T-helper 9 cell (primary cell): ENCODE measurements at places on chromosomes 4 and X.
A peak's percentile ranks its signal among the peaks of the same experiment; 100 is the strongest.

GRCh38 chr4:95590615-95591014 lies 41.8 kb upstream of the UNC5C start:
- DNase-seq, result no peak

GRCh38 chr4:10002278-10002677 lies 19.0 kb downstream of the SLC2A9 start:
- no peak for DNase-seq

GRCh38 chr4:18572481-18572880 lies 550.9 kb upstream of the LCORL start:
- no peak for DNase-seq

DNA sequence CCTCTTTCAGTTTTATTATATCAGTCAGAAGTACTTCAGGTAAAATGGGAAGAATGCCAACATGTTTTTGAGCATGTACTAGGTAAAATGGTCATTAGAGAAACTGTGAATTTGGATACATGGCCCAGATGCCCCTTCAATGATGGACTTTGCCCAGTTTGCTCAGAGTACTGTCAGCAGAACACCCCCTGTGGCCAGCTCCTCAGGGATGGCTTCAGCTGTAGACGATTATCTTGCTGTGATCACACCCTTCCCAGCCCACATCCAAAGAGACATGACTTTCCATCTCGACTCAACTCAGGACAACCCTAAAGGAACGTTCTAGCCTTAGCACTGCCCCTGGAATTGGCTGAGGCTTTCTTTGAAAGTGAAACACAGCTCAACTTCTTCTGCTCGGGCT lies 439.1 kb downstream of the PACRGL start:
- DNase-seq, result no peak

DNA sequence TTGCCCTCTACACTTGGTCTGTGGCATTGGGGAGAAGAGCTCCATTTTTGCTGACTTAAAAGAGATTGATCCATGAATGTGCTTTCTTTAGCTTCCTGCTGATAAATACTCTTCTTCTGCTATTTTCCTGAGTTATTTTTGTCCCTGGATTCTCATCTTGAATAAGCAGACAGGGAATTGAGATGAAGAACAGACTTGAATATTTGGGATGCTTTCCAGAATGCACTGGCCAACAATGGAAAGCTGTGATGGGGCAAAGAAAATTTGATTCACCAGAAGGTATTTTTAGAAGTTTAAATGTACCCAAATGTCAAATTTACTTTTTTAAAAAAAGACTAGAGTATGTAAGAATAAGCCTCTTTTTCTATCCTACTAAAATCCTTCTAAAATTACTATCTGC lies 309.9 kb upstream of the PPP1R2C start:
- DNase-seq, result no peak

DNA sequence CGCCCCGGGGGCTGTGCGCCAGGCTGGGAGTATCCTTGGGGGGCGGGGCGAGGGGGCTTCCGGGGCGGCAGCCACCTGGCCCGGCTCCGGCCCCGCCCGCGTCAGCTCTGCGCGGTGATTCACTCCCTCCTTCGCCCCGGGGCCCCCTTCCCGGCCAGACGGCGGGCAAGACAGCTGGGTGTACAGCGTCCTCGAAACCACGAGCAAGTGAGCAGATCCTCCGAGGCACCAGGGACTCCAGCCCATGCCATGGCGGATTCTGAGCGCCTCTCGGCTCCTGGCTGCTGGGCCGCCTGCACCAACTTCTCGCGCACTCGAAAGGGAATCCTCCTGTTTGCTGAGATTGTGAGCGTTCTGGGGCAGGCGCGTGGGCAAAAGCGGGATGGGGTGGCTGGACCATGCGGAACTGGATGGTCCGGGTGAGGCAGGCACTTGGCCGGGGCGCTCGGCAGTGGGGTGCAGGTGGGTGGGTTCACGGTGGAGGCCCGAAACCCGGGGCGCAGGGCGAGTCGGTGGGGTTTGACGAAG lies at the start of gene PLP2:
TSS of gene PLP2 (plus strand) at position 147 of the 528 bp plus-strand sequence. CDS start at position 250, 103 bp downstream.
- DNase-seq, result peak; percentile 61

DNA sequence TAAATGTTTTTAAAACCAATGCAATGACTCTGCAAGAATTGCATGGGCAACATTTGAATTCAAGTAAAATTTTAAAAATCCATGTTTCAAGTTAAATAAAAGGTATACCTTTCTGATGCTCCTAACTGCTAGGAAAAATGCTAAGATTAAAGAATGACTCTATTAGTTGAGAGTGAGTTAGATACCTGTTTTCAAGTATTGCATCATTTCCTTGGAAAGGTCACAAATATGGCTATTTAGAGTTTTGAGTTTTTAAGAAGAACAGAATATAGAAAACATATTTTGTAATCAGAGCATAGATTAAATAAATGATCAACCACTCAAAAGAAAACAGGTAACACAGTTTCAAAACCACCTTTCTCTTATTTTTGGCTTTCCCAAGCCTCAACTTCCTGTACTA lies 18.3 kb upstream of the NPY2R start:
- no peak for DNase-seq

DNA sequence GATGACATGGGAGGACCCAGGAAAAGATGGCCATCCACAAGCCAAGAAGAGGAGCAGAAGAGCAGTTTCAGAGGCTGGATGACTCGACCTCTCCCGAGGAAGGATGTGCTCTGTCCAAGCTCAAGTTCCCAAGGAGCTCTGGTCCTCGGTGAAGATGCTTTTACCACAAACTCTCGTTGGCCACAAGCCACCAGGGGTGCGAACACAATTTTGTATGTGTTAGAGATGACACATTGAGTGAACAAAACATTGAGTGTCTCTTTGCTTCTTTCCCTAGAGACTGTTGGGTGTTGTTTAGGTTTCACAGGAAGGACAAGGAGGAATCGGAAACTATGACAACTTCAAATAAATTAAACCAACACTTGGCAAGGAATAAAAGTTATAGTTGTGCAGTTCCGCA lies 26.3 kb downstream of the FGFBP1 start:
- DNase-seq, result no peak

DNA sequence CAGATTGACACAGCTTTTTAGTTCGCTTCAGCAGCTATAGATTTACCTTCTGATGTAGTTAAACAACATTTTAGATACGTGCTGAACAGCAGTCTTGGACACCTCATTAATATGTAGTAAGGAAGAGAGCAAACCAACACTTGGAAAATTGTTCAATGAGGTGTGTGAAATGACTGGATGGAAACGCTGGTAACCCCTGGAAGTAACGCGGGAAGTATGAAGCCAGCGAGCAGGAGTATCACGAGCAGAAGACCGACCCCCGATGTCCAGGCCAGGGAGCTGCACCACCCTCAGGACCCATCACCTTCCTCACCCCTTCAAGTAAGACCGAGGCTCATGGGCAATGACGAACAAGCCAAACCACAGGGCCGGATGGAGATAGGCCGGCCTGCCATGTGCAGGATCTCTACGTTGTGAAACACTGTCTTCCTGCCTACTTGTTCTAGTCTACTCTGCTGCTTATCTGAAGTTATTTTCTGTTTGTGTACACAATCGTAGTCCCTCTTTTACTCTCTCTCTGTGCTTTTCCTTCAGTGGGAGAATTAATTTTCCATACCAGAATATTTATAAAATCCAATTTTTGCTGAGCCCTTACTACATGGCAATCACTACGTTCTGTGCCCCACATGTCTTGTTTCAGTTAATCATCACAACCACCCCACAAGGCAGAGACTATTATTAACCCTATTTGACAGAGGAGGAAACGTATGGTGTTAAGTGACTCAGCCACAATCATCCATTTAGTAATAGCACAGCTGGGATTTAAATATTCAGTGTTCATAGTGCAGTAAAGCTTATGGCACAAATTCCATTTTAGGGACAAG lies 221.7 kb downstream of the APBB2 start:
- DNase-seq, result no peak

DNA sequence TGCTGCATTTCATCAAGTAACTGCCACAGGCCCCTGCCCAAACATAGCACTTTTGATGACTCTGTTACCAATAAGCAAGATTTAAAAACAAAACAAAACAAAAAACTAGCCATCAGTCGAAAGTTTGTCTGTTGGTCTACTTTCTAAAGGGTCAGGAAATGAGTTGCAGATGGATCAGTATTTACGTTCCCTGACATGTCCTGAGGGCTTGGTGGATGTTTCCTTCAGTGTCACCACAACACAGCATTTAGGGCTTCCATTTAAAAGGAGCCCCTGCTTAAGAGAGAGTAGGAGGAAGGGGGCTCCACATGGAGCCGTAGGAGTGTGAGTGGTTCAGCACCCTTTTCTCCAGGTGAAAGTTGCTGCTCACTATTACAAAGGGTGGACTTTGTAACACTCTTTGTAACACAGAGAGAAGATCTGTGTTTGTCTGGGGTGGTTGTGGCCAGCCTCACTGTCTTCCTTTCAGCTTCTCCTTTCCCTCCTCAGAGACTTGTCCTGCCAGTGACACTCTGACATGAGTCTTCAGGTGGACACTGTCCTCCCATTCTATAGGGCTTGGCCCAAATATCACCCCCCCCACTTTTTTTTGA lies 167.5 kb upstream of the PDE5A start:
- no peak for DNase-seq

DNA sequence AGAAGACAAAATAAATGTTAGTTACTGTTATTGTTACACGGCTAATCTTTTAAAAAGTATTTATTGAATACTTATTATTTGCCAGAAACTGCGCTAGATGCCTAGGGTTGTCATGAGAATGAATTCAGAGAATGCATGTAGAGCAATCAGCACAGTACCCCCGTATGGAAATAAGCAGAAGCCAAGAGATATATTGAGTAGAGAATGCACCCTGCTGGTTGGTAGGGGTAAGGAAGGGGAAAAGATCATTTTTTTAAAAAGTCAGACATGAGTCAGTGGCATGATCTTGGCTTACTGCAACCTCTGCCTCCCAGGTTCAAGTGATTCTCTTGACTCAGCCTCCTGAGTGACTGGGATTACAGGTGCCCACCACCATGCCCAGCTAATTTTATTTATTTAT lies 13.1 kb upstream of the DRP2 start:
- DNase-seq, result no peak
